ENCODE measurements at places on chromosomes 13 and 19. TPM values are rescaled to one million over a fixed set of nuclear protein-coding genes. Genes with fewer than 3 reads are reported as not detected.

CYP4F12 gene
- 1.2 TPM for polyA plus RNA-seq

KCTD12 gene
- polyA plus RNA-seq = 72.9 TPM

TLE5 gene
- polyA plus RNA-seq = 425 TPM

CD33 gene
- 2.3 TPM for polyA plus RNA-seq

STAP2 gene
- 31.4 TPM for polyA plus RNA-seq

MRPS12 gene
- polyA plus RNA-seq = 30.9 TPM

LYL1 gene
- polyA plus RNA-seq = 5.2 TPM

PSG4 gene
- not detected for polyA plus RNA-seq

ZNF709 gene
- 13.9 TPM for polyA plus RNA-seq

PSG2 gene
- polyA plus RNA-seq = not detected

KLK2 gene
- not detected for polyA plus RNA-seq

RNF225 gene
- polyA plus RNA-seq = not detected

NDUFA13 gene
- 374 TPM for polyA plus RNA-seq

SYNE4 gene
- 17.5 TPM for polyA plus RNA-seq

NANOS2 gene
- not detected for polyA plus RNA-seq

RASIP1 gene
- 17.2 TPM for polyA plus RNA-seq

LRRC63 gene
- polyA plus RNA-seq = 0.14 TPM

FCER2 gene
- polyA plus RNA-seq = 0.12 TPM

FUT3 gene
- 0.64 TPM for polyA plus RNA-seq

U2AF2 gene
- 198 TPM for polyA plus RNA-seq

PSG7 gene
- polyA plus RNA-seq = not detected

NOTCH3 gene
- polyA plus RNA-seq = 137 TPM

DAND5 gene
- polyA plus RNA-seq = 0.22 TPM

KASH5 gene
- polyA plus RNA-seq = 0.10 TPM

FARSA gene
- 54.6 TPM for polyA plus RNA-seq

TMPRSS9 gene
- polyA plus RNA-seq = 0.27 TPM

RFPL4A gene
- polyA plus RNA-seq = not detected

TMEM238 gene
- 0.61 TPM for polyA plus RNA-seq

TMEM161A gene
- polyA plus RNA-seq = 39.5 TPM

NEK3 gene
- polyA plus RNA-seq = 40.0 TPM

ZNF442 gene
- polyA plus RNA-seq = 6.1 TPM

KANK3 gene
- polyA plus RNA-seq = 14.3 TPM

ZNF728 gene
- polyA plus RNA-seq = 0.16 TPM

ZNF682 gene
- 19.4 TPM for polyA plus RNA-seq

PLPPR3 gene
- 11.2 TPM for polyA plus RNA-seq

MBD3L3 gene
- polyA plus RNA-seq = not detected

Data from renal pelvis (tissue), 12 donors.